Activated CD8-positive, alpha-beta memory T cell treated with anti-CD3 and anti-CD28 coated beads for 24 hours (primary cell): ENCODE measurements at places on chromosomes 4 and X.
A peak's percentile ranks its signal among the peaks of the same experiment; 100 is the strongest.

GRCh38 chr4:123939621-123940020, 543.0 kb downstream of the SPRY1 start:
- DNase-seq = no peak

DNA sequence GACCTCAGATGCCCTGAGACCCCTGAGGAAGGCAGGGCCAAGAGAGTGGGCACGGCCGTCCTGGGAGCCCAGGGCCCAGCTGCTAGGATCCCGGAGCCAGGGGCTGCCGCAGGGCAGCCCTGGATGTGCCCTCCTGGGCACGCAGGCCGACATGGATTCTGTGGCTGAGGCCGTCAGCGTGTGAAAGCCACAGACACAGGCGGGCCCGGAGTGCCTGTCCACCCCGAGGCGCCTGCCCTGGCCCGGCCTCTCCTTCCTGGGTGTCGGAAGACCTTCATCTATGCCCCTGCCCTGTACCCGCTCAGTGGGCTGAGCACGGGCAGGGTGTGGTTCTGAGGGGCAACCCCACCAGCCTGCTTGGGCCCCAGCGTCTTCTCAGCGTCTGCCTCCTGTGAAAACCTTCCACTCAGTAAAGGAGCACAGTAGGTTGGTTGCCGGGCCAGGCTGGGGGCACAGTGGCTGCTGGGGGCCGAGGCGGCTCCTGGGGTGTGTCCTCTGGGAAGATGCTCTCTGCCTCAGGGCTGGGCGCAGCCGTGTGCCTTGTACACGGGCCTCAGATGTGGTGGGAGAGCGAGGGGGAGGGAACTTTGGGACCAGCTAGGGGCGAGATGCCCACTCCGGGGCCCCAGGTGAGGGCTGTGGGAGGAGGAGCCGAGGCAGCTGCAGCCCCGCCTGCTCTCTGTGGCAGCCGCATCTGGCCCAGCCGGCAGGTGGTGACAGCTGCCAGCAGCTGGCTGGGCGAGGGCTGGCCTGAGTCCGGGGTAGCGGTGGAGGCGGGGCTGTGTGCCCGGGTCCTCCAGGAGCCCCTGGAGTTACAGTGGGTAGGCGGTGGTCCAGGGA, 20.8 kb downstream of the FGFRL1 start:
- DNase-seq = no peak

DNA sequence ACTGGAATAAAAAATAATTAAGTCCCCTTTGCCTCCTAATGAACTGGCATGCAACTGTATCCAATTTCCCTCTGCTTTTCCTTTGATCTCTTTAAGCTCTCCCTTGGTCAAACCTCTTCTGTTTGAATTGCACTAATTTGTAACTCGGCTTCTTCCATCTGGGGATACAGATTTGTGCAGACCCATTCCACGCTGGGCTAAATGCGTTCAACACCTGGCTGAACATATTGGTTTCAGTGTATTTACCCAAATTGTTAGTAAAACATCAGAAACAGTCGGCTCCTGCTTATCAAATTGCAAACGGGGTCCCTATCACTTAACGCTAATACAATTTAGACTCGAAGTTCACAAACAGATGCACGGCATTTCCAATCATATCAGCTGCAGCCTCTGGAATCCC, 124.9 kb upstream of the TAPT1 start:
- no peak for DNase-seq

GRCh38 chrX:153794897-153795816, 689 bp downstream of the SSR4 start:
- no peak for DNase-seq

- no peak for DNase-seq
Observed at GRCh38 chr4:173289353-173289727, 44.8 kb downstream of the HMGB2 start.

- DNase-seq = no peak
Observed at GRCh38 chr4:16237715-16238114, 11.4 kb upstream of the TAPT1 start.

- DNase-seq = no peak
Observed at GRCh38 chr4:3858046-3858730, 92.0 kb downstream of the ADRA2C start.

GRCh38 chrX:94401426-94401825, 727.4 kb downstream of the FAM133A start:
- DNase-seq = no peak

DNA sequence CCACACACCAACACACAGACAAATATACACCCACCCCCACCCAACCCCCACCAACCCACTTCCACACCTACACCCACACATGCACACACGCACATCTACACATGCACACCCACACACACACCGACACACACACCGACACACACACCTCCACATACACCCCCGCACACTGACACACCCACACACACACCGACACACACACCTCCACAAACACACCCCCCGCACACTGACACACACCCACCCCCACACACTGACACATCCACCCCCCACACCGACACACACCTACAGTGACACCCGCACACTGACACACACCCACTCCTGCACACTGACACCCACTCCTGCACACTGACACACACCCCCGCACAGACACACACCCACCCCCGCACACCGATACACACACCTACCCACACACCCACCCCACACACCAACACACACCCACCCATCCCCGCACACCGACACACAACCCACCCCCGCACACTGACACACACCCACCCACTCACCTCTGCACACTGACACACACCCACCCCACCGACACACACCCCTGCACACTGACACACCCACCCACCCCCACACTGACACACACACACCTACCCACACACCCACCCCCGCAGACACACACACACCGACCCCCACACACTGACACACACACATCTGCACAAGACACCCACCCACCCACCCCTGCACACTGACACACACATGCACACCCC, 31.1 kb downstream of the FGFRL1 start:
- no peak for DNase-seq

GRCh38 chr4:44985152-44985551, 258.8 kb upstream of the GNPDA2 start:
- no peak for DNase-seq

DNA sequence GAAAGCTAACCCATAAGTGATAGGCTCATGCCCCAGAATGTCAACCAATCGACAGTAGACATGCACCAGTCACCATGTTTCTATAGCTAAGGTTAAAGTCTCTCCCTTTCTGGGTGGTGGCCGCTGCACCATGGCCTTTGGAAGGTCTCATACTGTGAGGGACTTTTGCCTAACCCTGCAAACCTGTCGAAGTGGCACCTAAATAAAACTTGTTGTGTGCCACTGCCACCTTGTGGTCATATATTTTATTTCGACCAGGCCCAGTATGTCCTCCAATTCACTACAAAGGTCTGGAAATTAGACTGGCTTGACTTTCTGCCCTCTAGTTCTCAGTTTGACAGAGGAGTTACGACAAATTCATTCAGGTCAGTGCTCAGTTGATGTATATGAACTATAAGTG, 163.1 kb downstream of the SMARCA1 start:
- DNase-seq = peak; percentile 65

DNA sequence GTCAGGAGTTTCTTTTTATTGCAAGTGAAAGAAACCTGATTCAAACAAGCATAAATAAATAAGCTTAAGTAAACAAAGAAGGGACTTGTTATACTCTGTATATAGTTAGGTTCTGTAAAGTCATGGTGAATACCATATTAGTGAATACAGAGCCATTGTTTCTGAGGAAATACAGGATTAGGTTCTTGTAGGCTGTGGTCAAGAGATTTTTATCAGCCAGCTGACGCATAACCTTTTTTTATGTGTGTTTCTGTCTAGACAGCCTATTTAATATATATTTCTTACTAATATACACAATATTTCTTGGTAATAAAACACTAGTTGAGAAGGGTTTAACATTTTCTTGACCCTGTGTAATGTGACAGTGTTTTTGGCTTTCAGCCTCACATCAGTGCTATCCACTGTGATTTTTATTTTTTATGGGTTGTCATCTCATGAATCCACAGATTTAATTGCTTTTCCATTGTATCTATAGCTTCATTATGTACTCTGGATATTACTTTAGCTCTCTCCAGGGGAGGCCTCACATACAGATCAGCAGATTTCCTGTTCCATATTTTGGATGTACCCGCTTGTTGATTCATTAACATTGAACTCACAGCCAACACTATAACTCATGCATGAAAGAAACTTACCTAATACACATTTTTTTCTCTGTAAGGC, 8.0 kb downstream of the HERC3 start:
- DNase-seq = no peak

DNA sequence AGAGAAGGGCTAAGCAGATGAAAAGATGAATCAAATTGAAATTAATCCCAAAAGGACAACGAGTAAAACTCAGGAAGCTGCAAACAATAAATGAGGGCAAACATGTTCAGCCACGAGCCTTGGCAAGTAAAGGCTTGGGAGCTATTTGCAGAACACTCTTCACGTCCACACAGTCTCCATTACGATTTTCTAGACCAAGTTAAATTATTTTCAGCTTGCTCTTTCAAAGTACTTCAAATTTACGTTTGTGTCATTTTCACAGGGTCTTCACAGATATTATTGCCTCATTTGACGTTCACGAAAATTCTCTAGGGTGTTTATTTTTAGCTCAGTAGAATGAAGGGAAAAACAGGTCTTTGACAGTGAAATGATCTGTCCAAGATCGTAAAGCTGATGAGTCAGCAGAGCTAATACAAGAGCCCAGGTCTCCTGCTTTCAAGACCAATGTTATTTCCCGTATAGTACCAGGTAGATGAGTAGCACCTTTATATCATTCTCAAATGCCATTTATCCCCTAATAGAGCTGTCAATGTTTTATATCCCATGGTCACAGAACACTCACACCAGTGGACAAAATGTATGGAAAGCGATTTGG, 20.9 kb downstream of the KLB start:
- no peak for DNase-seq

GRCh38 chrX:40098264-40099054, 701 bp upstream of the BCOR start:
- DNase-seq = no peak

DNA sequence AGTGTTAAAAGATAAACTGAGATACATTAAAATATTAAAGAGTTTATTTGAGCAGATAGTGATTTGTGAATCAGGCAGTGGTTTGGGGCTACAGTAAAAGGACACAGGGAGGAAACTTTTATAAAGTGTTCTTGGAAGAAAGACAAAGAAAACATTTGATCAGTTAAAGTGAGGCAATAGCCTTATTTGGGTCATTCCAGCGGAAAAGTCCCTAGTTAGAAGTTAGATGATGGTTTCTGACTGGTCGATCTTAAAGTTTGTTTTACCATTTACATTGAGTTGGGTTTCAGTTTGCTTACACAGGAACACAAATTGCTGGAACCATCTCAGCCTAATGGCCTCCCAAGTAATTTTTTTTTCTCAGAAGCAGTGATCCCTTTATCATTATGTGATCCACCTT, 69.7 kb downstream of the PPP1R2C start:
- no peak for DNase-seq
